ENCODE measurements at places on chromosomes 5 and 9.

DNA sequence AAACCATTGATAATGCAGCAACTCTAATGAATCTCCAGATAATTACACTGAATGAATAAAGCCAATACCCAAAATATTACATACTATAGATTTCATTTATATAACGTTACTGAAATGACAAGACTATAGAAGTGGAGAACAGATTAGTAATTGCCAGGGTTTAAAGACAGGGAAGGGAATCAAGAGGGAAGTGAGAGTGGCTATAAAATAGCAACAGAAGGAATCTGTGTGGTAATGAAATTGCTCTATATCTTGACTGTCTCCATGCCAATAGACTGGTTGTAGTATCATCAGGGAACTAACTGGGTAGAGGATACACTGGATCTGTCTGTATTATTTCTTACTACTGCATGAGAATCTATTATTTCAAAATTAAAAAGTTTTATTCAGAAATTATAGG, 396.5 kb upstream of the RPS23 start:
- DNase-seq = no peak

DNA sequence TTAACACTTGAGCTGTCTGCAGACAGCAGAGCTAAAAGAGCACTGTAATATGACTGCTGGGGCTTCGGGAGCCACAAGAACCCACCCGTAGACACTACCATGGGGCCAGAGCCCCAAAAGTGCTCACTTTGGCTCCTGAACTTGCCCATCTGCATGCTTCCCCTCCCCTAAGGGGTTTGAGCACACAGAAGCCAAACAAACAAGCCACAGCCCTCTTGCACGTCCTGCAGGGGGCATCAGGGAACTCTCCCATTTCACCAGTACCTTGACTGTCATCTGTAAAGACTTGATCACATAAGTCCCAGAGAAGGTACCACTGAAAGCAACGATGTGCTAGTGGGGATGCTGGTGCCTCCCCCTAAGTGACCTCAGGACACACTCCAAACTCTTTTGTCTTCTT, 681.8 kb downstream of the SEMA5A start:
- DNase-seq = no peak

- DNase-seq = no peak
Measured at GRCh38 chr5:71586052-71586940, 844 bp upstream of the MCCC2 start.

GRCh38 chr9:32554591-32554990, 2.2 kb upstream of the TOPORS start:
- DNase-seq = no peak

DNA sequence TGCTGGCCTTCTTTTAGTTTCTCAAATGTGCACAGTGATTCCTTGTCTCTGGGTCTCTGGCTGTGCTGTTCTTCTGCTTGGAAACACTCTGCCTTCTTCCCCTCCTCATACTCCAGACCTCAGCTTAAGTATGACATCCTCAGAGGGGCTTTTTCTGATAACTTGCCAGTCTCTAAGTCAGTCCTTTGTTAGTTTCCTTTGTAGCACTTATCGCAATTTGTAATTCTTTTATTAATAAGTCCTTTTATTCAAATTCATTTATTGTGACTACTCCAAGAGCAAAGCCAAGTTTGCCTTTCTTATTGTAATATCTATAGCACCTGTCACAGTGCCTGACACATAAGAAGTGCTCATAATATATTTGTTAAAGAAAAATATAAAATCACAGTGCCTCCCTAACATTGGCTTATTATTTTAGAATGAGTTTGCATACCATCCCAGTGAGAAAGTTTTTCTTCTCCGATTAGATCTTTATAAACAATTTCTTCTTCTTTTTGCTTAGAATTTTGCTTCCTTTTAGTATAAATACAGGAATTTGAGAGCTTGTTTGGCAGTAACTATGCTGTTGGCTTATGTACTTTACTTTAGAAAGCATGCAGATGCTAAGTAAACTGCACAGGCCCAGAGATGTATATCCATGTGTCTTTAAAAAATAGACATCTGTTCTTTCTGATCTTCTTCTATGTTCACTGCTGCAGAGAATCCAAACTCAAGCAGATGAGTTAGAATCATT, 198.0 kb downstream of the GAS1 start:
- DNase-seq = no peak
